CD8-positive, alpha-beta memory T cell (primary cell): ENCODE measurements at places on chromosomes 3 and 15. TPM values are rescaled to one million over a fixed set of nuclear protein-coding genes. Genes with fewer than 3 reads are reported as not detected.

Gene GASK1A
- total RNA-seq: not detected

Gene RBMS3
- 0.22 TPM for total RNA-seq

DNA sequence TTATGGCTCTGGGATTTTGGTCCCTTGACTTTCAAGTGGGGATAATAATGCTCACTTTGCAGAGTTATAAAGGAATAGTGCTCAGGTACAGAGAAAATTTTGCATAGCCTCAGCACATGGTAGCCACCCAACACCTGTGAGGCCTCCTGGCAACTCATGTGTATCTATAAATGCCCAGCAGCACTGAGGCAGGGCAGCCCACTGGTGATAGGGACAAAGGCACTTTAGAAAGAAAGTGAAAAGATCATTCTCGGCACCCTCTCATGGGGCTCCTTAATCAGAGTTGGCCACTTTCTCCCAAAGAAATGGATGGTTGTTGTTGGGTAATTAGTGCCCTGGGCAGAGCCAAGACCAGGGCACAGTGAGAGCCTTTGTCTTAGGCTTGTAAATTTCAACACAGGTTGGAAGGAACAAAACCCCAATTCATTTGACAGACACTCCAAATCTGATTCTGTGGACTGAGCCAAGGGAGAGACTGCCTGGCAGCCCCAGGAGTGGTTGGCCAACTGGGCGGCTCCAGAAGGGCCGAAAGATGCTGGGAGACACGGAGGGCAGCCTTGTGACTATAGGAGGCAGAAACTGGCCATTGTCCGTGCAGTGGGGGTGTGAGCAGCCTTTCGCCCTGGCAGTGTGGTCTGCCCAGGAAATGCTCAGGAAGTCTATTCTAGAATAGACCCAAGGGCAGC lies 213.2 kb upstream of the RGMA start:
- no peak for DNase-seq

GRCh38 chr3:16906682-16907081 lies 21.9 kb downstream of the PLCL2 start:
- no peak for DNase-seq

- no peak for DNase-seq
Observed at GRCh38 chr15:85758655-85758978, 36.1 kb downstream of the KLHL25 start.

DNA sequence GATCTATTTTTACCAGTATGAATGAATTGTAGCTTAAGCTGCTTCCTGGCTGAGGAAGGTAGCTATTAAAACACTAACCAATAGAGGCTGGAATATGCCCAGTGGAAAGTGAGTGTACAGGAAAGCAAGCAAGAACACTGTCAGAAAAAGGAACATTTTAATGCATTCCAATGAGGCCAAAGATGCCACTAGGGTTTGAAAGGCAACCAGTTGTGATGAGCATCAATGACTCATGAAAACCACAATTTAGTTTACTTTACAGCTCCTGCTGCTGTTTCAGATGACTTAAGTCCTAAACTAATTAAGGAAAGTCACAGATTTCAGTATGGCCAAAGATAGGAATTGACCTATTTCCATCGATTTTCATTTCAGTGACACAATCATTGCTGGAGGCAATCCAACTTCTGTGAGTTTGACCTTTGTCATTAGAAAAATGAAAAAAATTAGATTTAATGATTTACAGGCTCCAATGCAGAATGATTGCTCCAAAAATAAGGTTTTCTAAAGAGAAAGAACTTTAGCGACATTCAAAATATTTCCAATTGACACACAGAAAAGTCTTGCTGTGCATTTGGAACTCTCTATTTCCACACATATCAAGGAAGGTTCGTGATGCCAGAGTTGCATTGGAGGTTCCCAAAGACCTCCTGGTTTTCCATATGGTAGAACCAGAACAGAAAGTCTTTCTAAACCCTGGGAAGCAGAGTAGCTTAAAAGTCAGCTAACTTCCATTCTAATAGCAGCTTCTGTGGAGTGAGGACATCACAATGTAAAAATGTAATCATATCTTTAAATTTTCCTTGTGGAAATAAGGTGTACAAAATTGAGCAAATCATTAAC lies 103.0 kb downstream of the SUCNR1 start:
- no peak for DNase-seq

GRCh38 chr3:4571690-4572334 lies 78.7 kb downstream of the ITPR1 start:
- DNase-seq: no peak

DNA sequence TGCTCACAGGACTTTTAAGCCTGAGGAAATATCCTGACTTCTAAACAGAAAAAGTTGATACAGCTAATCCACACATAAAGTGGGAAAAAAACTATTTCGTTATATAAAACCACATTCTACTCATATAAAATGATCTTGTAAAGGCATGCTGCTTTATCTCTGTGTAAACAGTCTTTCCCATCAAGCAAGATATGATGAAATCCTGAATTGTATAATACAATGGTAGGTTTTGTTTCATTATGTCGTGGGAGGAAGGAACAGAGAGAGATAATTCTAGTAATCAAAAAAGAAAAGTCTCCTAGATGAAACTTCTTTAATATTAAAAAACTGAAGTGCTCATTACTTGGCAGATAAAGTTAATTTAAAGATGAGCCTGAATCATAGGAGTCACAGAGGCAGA lies 92.6 kb upstream of the SNTN start:
- no peak for DNase-seq

DNA sequence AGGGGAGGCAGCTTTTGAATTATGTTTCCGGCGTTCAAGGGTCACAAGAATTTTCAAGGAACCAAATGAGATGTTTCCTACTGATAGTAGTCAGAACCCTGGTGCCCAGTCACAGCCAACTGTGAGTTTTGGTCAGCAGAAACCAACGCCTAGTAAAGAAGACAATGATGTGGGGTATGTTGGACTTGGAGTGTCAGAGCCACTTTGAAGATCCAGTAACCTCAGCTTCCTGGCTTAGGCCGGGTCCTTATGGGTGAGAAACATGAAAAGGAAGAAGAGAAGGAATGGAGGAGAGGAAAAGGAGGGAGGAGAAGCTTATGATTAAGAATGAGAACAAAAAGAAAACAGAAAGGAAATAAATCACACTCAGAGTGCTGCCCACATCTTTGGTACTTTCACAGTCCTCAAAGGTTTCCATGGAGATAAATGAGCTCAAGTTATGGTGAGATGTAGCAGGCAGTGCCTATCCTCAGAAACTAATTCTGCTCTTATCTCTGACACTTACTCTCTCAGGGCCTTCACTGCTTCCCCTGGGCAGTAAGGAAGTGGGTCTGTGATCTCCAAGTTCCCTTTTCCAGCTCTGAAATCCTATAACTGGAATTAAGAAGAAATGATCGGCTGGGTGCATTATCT lies 2.0 kb upstream of the MCF2L2 start:
- DNase-seq: no peak
